CD4-positive, alpha-beta T cell (primary cell): ENCODE measurements at places on chromosomes 2 and 18.

- no peak for DNase-seq
These were observed 102.0 kb downstream of the PLA2R1 start for GRCh38 chr2:159960414-159960813.

GRCh38 chr18:68793951-68794350 is 3.9 kb upstream of the CCDC102B start:
- DNase-seq = no peak

DNA sequence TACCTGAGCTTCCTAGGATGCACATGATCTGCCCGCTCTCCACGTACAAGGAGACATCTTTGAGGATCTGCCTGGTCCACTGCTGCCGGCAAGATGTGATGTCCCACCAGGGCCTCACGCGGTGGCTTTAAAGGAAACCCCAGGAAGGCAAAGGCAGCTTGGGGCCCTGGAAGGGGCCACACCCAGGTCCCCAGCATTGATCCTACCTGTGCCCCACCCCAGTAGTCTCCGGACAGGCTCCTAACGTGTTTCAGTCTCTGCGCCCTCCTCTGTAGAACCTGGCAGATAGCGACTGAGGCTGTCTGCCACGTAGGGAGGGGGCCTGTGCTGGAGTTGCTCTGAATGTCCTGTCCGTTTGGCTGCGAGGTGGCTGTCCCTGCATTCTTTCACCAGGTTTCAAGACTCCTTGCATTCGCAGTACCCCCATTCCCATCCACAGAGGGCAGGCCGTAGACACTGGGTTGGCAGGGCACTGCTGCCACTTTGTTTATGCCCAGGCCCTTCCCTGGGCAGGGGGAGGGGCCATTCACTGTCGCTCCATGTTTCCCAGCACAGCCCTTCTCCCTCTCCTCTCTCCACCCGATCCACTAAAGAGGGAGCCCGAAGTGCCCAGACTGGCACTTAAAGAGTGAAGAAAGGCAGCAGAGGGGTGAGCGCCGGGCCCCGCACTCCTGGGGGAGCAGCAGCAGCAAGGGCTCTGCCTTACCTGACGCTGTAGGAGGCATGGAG is 644 bp downstream of the ABCG5 start:
- DNase-seq = no peak

- DNase-seq = no peak
These were observed 57.7 kb downstream of the RRM2 start for GRCh38 chr2:10180229-10180628.

DNA sequence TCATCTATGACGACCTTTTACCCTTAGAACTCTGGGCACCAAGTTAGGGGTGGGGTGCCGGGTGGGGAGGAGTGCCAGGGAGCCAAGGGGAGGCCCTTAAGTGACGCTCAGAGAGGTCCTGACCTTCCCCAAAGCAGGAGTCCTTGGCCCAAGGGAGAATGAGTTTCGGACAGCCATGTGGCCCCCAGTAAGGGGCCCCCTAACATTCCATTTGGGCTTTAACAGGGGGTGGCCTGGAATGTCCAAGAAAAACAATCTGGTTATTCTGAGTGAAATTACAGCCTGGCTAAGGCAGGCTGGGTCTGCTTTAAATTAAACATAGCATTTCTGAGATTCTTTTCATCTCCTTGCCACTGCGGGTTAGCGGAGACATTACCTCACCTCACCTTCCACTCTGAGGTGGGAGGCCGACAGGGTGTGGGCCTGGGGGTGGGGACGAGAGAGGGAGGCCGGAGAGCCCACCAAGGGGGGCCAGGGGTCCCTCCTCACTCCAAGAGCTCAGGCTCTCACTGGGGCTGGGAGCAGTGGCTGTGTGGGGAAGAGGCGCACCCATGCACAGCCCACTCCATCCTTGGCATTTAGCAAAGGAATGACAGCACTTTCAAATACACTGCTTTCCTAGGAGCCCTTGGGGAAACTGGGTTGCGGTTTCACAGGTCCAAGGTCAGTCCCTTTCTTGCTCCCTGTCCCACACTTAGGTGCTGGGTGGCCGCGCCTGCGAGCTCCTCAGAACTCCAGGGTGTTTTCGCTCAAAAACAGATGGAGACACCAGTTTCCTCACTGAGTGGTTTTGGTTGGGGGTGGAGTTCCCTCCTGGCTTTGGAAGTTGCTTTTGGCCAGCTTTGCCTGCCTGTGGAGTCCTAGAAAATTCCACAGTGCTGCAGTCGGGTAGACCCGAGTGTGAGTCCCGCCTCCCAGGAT is 107.4 kb downstream of the POLR1A start:
- no peak for DNase-seq

- DNase-seq = no peak
These were observed 560.6 kb upstream of the ID2 start for GRCh38 chr2:8121022-8121825.

GRCh38 chr2:8884812-8885211 is 47.4 kb upstream of the KIDINS220 start:
- no peak for DNase-seq

DNA sequence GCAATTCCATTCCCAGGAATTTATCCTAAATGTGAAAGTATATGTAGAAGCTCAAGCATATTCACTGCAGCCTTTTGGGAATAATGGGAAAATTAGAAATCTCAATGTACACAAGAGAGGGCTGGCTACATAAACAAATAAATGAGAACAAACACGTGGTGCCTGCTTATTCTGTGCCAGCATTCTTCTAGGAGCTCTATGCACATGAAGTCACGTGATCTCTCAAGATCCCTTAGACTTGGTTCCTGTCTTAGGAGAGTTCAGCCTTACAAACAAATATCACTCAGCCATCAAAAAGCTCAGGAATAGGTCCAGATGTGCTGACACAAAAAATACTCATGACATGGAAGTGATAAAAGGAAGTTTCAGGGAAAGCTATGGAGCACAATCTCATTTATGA is 92.9 kb upstream of the SP3 start:
- DNase-seq = no peak
